ENCODE measurements at places on chromosomes 12 and 14. TPM values are rescaled to one million over a fixed set of nuclear protein-coding genes. Genes with fewer than 3 reads are reported as not detected.

- DNase-seq: no peak
These were observed 53.4 kb downstream of the PLBD1 start for GRCh38 chr12:14514154-14514842.

- no peak for DNase-seq
These were observed 83.0 kb downstream of the LLPH start for GRCh38 chr12:66047411-66048021.

GRCh38 chr12:69074556-69075349 is 141.8 kb upstream of the CPM start:
- no peak for DNase-seq

DNA sequence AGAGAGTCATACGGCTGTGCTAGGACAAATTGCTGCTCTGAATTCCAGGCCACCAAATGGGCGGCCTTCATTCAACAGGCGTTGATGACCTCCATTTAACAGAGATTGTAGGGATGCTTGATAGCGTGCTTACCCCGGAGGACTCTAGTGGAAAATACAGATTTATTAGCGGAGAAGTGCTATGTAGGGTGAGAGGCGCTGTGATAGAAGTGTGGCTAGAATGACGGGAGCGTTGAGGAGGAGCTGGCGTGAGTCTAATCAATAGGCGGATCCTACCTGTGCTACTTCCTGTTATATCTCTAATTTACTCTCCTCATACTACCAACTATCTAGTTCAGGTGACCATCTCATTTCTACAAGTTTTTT is 668 bp downstream of the MRPS35 start:
- no peak for DNase-seq

DNA sequence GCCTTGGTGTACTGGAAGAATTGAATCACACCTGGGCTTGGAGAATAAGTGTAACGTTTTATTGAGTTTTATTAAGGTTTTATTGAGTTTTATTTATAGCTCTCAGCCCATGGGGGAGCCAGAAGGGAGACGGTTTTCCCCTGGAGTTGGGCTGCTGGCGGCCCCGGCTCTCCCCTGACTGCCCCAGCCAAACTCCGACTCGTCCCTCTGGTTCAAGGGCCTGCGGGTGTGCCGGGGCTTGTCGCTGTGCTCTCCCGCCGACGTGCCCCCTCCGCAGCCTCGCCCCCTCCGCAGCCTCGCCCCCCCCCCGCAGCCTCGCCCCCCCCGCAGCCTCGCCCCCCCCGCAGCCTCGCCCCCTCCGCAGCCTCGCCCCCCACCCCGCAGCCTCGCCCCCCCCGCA is 326.1 kb upstream of the RTL1 start:
- no peak for DNase-seq

DNA sequence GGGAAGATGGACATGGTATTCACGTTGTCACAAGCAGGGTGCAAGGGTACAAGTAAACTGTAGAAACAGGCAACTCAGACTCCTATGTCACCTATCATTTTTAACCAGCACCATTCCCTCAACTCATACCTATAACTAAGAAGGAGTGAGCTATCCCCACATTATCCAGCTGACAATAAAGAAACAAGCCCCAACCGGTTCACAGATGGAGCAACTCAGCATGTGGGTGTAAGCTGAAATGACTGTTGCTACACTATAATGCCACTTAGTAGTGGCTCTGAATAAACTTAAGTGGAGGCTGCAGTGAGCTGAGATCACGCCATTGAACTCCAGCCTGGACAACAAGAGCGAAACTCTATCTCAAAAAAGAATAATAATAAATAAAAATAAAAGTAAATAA is 829.5 kb upstream of the MDGA2 start:
- DNase-seq: no peak

The CD9 gene
- total RNA-seq: 28.0 TPM

- DNase-seq: no peak
These were observed 23.2 kb upstream of the BMAL2 start for GRCh38 chr12:27309293-27309994.

DNA sequence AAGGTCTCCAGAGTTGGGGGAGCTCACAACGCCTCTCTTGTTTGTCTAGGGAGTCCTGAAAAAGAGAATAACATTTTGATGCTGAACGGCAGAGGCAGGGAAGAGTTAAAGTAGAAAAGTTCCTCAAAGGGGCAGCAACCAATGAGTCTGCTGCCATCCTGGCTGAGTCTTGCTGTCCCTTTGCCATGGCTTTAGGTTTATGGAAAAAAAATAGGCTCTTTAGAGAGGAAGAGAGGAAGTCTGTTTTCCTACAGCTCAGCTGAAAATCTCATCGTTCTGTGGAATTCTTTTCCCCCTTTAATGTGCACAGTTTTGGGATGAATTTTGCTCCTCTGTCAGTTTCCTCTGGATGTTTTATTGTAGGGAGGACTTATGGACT is 314.8 kb upstream of the TBX3 start:
- no peak for DNase-seq

The SMOC1 gene
- not detected for total RNA-seq

GRCh38 chr14:46381674-46382073 is 269.9 kb downstream of the RPL10L start:
- DNase-seq: no peak

DNA sequence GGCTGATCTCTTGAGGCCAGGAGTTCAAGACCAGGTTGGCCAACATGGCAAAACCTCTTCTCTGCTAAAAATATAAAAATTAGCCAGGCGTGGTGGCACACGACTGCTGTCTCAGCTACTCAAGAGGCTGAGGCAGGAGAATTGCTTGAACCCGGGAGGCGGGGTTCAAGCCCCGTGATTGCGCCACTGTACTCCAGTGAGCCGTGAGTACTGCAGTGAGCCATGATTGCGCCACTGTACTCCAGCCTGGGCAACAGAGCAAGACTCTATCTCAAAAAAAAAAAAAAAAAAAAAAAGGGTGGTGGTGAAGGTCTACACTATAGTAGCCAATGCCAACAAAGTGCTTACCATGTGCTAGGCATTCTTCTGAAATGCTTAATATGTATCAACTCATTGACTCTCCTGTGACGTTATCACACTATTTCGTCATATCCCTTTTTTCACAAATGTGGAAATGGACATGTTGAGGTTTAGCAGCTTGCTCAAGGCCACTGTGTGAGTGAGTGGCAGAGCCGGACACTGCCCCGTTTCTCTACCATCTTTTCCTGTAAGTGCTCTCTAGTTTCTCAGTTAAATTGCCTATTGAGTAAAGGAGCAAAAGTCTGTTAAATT is 59.6 kb downstream of the GNS start:
- DNase-seq: no peak

DNA sequence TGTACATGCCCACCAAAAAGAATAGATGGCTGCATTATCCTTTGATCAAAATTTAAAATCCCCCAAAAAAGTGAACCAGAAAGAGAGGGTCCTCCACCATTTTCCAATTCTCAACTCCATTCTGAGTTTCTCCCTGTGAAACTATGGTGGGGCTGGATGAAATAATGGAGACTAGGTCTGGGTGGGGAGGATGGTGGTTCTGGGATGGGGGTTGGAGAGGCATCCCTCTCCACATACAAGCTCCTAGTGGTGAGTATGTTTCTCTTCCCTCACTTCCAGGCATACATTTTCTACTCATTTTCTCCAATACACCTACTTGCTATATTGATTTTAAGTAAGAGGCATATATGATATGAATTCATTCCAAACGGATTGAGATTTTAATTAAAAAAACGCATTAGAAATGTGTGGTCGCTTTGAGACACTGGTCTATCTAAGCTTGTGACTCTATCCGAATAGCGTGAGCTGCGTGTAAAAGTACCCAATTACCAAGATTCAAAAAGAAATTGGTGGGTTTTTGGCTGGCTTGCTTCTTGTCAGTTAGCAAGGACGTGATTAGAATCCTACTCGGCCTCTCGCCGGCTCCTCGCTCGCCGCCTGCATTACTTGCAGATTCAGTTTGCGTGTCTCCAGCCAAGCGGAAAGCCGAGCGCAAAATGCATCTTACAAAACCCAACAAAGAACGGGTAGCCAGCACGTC is 3.4 kb downstream of the ASCL1 start:
- no peak for DNase-seq

All from T-helper 17 cell (primary cell).